ENCODE measurements at places on chromosomes 7 and 10. TPM values are rescaled to one million over a fixed set of nuclear protein-coding genes. Genes with fewer than 3 reads are reported as not detected.
A peak's percentile ranks its signal among the peaks of the same experiment; 100 is the strongest.

Gene MSMB
- total RNA-seq = 2,749 TPM

Gene SHLD2
- 25.2 TPM for total RNA-seq

Gene CCDC172
- not detected for total RNA-seq

Gene ZP3
- total RNA-seq = 0.80 TPM

Gene FGL2
- 6.3 TPM for total RNA-seq

Gene HECTD2
- total RNA-seq = 18.7 TPM

Gene UCMA
- total RNA-seq = not detected

Gene LEP
- not detected for total RNA-seq

GRCh38 chr10:128868481-128868880 is 598.6 kb upstream of the MGMT start:
- DNase-seq = peak; percentile 2
- H3K36me3 ChIP-seq = no peaks in the 10 kb centered on the region
- H3K27ac ChIP-seq = no peak overlapping the region

GRCh38 chr10:11057448-11057847 is 39.8 kb downstream of the CELF2 start:
- no peak overlapping the region for H3K27ac ChIP-seq
- no peak overlapping the region for H3K4me3 ChIP-seq
- H3K27me3 ChIP-seq = no peaks in the 10 kb centered on the region

DNA sequence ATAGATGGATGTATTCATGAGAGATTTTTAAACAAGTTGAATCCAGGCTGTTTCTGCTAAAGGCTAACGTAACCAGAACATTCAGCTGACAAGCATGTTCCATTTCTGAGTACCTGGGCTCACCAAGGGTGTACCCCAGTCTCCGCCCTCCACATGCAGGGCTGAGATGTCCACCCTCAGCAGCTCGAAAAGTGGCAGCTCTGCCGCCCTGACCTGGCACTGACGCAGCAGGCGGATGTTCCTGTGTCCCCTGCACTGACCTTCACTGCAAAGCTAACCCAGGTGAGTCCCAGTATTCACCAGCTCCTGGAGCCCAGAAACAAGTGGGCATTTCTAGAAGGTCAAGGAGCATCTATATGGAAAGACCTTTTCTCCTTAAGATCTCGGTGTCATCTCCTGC is 437.4 kb downstream of the PTPRN2 start:
- no peak for DNase-seq
- H3K27me3 ChIP-seq = no peaks in the 10 kb centered on the region
- H3K4me1 ChIP-seq = no peaks in the 10 kb centered on the region
- no peak overlapping the region for H3K4me3 ChIP-seq
- no peaks in the 10 kb centered on the region for H3K36me3 ChIP-seq

GRCh38 chr7:30232391-30232790 is 52.0 kb upstream of the ZNRF2 start:
- DNase-seq = no peak
- no peaks in the 10 kb centered on the region for H3K27me3 ChIP-seq
- H3K27ac ChIP-seq = no peak overlapping the region
- no peak overlapping the region for H3K4me3 ChIP-seq
- no peaks in the 10 kb centered on the region for H3K36me3 ChIP-seq

- no peaks in the 10 kb centered on the region for H3K27me3 ChIP-seq
- H3K4me1 ChIP-seq = no peaks in the 10 kb centered on the region
- H3K27ac ChIP-seq = no peak overlapping the region
- no peak for DNase-seq
- H3K4me3 ChIP-seq = no peak overlapping the region
These were observed 133.3 kb upstream of the SAMD8 start for GRCh38 chr10:74977913-74978847.

GRCh38 chr10:119296703-119297102 is 89.3 kb downstream of the GRK5 start:
- no peaks in the 10 kb centered on the region for H3K4me1 ChIP-seq
- H3K27ac ChIP-seq = no peak overlapping the region
- no peak for DNase-seq
- no peak overlapping the region for H3K4me3 ChIP-seq
- no peaks in the 10 kb centered on the region for H3K27me3 ChIP-seq

GRCh38 chr10:62305813-62306212 is 37.2 kb upstream of the RTKN2 start:
- DNase-seq = no peak
- H3K36me3 ChIP-seq = no peaks in the 10 kb centered on the region
- no peak overlapping the region for H3K27ac ChIP-seq
- H3K4me3 ChIP-seq = no peak overlapping the region
- H3K4me1 ChIP-seq = no peaks in the 10 kb centered on the region

DNA sequence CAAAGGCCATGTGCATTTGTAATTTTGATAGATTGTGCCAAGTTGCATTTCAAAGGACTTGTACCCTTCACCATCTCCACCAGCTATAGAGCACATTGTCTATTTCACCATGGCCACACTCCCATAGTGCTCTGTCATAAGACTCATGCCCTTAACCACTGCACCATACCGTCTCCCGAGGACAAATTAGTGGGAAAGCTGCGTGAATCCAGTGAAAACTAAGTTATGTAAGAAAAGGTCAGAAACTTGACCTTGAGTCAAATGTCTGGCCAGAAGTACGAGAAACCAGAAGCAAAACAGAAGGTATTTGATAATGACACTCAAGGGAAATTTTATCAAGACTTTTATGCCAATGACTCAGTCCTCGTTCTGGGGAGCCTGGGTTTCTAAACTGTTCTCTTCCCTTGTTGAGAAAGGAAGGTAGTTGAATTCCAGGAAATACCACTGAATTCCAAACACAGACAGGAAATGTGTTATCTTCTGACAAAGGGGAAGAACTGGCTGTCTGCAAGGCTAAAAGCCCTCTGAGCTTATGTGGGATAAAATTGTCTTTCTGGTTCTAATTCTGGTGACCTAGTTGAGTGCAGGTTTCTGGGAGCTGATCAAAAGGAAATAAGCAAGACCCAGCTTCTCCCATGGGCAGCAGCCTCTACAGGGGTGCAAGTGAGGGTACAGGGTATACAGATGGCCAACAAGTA is 49.7 kb downstream of the CDK1 start:
- DNase-seq = no peak
- no peaks in the 10 kb centered on the region for H3K36me3 ChIP-seq
- H3K27ac ChIP-seq = no peak overlapping the region
- H3K4me3 ChIP-seq = no peak overlapping the region
- no peaks in the 10 kb centered on the region for H3K27me3 ChIP-seq
- no peaks in the 10 kb centered on the region for H3K4me1 ChIP-seq

GRCh38 chr7:919924-920341 is 34.5 kb downstream of the ADAP1 start:
- H3K27me3 ChIP-seq = no peaks in the 10 kb centered on the region
- no peak overlapping the region for H3K27ac ChIP-seq
- no peaks in the 10 kb centered on the region for H3K4me1 ChIP-seq
- no peaks in the 10 kb centered on the region for H3K36me3 ChIP-seq
- DNase-seq = no peak

GRCh38 chr7:148192491-148192890 is 398.1 kb upstream of the C7orf33 start:
- no peaks in the 10 kb centered on the region for H3K4me1 ChIP-seq
- no peak for DNase-seq
- no peaks in the 10 kb centered on the region for H3K36me3 ChIP-seq
- H3K27ac ChIP-seq = no peak overlapping the region

DNA sequence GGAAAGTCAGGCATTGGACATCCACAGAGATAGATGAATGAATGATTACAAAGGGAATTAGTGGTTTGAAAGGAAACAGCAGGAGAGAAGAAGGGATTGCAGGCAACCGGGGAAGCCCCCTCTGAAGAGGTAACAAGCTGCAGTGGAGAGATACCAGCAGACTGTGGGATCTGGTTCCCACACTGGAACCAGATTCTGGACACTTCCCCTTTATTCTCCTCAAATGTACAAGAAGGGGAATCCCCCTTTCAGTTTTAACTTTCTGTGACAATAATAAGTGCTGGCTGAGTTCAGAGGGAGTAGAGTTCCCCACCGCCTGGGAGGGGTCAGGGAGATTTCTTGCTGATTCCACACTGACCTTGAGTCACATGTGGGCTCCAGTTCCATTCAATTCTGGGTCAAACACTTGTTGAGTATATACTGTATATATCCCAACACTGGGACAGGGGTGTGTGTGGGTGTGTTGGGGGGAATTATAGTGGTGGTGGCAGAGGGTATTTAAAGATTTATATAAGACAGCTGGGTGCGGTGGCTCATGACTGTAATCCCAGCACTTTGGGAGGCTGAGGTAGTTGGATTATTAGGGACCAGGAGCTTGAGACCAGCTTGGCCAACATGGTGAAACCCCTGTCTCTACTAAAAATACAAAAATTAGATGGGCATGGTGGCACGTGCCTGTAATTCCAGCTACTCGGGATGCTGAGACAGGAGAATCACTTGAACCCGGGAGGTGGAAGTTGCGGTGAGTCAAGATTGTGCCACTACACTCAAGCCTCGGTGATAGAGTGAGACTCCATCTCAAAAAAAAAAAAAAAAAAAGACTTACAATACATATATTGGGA is 16.5 kb upstream of the DDIT4 start:
- DNase-seq = no peak
- H3K4me1 ChIP-seq = peaks cover 45% of the 10 kb centered on the region
- no peaks in the 10 kb centered on the region for H3K36me3 ChIP-seq
- no peaks in the 10 kb centered on the region for H3K27me3 ChIP-seq
- H3K27ac ChIP-seq = peak overlapping the region; percentile 91

DNA sequence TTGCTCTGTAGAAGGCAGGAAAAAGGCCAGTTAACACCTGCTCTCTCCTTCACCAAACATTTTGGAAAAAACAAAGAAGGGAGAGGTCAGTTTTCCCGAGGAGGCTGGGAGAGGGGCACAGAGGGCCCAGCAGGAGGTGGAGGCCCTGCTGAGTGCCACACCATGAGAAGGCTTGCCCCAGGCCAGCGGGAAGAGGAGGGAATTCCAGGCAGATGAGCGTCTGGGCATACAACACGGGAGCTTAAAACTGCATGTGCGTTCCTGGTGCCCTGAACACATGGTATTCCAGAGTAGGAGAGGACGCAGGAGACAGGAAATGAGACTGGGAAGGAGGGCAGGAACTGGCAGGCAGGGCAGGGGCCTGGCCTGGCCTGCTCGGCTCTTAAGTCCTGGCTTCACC is 182.4 kb downstream of the CCDC3 start:
- DNase-seq = no peak
- no peaks in the 10 kb centered on the region for H3K27me3 ChIP-seq
- no peak overlapping the region for H3K4me3 ChIP-seq
- no peaks in the 10 kb centered on the region for H3K36me3 ChIP-seq
- H3K4me1 ChIP-seq = no peaks in the 10 kb centered on the region
- no peak overlapping the region for H3K27ac ChIP-seq

DNA sequence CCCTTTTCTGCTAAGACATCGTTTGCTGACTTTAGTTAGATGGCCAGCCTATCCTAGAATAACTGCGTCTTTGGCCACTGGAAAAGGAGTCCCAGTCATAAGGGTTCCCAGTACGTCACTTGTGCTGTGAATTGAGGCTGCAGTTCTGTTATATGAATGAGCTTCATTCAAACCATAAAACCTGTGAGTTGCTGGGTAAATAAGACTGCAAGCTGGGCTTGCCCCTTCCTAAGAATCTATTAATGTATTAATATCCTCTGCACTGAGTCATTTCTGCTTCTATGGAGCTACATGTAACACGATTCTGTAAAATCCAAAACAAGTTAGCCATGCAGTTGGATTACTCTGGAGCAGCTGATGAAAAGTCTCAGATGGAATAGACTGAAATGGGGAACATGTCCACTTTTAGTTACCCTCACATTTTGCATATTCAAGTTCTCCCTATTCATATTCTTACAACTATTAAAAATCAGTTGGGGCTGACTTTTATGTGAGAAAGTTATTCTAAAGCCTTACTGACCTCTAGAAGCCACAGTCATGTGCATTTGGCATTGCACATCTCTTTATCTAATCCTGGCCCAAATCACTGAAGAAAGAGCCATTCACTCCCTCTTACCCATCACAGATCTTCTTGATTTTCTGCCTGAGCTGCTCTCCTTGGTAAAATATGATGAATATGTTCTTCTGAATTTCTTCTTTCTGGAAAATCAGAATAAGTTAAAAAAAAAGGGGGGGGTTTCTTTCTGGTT is 41.8 kb upstream of the TMEM213 start:
- no peaks in the 10 kb centered on the region for H3K36me3 ChIP-seq
- H3K27ac ChIP-seq = no peak overlapping the region
- H3K4me1 ChIP-seq = no peaks in the 10 kb centered on the region
- H3K27me3 ChIP-seq = no peaks in the 10 kb centered on the region

DNA sequence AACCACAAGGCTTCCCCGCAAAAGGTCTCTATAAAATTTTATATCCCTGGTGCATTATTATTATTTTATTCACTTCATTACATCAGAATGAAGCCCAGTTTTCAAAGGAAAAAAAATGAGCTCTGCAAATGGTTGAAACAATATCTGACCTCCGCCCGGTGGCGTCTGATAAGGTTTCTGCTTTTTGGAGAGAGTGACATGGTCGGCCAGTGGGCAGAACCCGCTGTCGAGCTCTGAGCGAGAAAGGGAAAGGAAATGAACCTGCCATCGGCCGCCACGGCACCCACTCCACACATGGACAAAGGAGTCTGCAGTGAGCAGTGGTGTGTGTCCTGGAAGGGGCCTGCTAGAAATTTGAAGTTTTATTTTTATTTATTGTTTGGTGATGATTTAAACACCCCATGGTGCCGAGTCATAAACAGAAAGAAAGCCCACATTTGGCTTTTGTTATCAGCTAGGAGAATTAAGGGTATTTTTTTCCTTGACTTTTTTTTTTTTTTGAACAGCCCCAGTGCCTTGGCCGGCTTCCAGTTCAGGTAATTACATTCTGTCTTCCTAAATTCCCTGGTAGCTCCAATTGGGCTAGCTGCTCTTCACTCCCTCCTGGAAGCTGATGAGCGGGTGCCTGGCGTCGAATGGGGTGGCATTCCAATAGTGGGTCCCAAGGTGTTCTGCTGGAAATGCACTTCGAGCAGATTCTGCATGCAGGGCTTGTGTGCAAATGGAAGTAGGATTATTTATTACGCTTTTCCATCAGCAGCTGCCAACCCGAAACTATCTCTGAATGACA is 149.4 kb upstream of the MKI67 start:
- H3K27me3 ChIP-seq = no peaks in the 10 kb centered on the region
- H3K4me3 ChIP-seq = no peak overlapping the region
- no peaks in the 10 kb centered on the region for H3K4me1 ChIP-seq
- no peak overlapping the region for H3K27ac ChIP-seq
- H3K36me3 ChIP-seq = no peaks in the 10 kb centered on the region

DNA sequence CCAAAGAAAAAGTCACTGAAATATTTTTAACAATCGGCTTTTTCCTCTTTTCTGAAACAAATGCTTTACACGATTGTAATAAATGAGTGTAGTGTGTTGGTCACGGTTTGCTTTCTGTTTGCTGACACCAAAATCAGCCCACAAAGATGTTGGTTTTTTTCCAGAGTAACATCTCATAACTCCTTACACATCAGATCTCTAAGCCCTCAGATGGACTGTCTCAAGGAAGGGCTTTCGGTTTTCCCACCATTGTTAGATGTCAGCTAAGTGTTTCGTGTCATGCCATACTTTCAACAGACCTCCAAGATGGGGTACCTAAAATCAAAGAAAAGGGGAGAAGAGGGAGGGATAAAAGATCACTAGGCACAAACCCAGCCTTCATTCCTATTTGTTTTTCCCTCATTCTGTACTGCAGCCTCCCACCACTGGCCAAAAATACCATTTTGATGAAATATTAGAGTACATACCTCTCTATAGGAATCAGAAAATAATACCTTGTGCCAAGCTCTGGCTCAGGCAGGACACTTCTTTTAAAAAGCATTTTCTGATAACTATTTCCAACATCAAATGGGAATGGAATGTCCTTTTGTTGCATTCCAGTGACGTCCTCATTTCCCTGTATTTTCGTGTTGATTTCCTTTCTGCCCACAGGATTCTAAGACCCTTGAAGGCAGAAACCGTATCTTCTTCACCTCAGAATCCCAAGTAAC is 159.1 kb downstream of the DGKI start:
- H3K4me1 ChIP-seq = no peaks in the 10 kb centered on the region
- no peak overlapping the region for H3K27ac ChIP-seq
- no peak for DNase-seq
- no peaks in the 10 kb centered on the region for H3K36me3 ChIP-seq

All from prostate gland (tissue), 2 donors.